ENCODE measurements at places on chromosomes 2 and 18.

DNA sequence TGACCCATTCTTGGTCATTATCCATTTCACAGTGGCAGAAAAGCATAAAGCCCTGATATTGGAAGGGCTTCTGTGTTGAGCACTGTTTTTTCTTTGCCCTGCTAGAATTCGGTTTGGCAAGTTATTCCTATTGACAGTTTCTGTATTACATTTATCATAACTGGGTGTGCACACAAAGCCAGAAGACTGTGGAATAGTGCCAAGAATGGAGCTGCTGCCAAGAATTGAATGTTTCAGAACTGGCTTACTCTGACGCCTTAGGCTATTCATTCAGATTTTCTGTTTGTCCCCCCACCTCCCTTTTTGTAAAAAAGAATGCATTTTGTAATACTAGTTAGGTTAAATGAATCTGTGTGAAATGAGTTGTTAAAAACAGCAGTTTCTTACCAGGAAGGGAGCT, 12.7 kb downstream of the KDM3A start:
- DNase-seq = peak; percentile 57

DNA sequence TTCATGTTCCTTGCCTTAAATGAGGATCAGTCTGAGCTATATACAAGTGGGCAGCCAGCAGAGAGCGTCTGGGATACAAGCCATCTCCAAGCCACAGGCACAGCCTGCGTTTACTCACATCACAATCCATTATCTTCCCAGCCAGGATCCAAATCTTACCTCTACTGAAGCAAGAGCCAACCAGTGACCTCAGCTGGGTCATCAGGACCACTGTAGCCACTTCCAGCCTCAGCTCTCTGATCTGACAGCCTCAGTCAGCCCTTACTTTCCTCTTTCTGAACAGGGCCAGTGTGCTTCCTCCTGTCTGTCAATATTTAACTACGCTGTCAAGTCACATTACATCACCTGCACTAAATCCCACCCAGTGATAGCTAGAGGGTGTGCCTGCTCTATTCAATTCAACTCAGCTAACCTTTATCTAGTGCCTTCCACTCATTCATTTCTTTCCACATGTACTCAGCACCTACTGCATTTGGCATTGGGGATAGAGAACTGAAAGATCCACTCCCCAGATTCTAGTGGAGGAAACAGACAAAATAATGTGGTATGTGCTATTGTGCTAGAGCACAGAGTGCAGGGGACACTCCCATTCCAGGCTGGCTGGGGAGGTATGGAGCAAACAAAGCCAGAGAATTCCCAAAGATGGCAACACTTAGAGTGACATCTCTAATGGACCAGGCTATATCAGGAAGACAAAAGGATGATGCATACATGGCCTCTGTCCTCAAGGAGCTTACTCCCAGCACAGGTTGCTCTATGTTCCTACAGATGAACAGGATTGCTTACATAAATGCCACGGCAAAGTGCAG, 146.5 kb downstream of the NCKAP5 start:
- no peak for DNase-seq

GRCh38 chr18:66193394-66193793, 410.5 kb downstream of the CDH19 start:
- no peak for DNase-seq

GRCh38 chr18:40431071-40431985, 1523.7 kb upstream of the PIK3C3 start:
- DNase-seq = no peak

DNA sequence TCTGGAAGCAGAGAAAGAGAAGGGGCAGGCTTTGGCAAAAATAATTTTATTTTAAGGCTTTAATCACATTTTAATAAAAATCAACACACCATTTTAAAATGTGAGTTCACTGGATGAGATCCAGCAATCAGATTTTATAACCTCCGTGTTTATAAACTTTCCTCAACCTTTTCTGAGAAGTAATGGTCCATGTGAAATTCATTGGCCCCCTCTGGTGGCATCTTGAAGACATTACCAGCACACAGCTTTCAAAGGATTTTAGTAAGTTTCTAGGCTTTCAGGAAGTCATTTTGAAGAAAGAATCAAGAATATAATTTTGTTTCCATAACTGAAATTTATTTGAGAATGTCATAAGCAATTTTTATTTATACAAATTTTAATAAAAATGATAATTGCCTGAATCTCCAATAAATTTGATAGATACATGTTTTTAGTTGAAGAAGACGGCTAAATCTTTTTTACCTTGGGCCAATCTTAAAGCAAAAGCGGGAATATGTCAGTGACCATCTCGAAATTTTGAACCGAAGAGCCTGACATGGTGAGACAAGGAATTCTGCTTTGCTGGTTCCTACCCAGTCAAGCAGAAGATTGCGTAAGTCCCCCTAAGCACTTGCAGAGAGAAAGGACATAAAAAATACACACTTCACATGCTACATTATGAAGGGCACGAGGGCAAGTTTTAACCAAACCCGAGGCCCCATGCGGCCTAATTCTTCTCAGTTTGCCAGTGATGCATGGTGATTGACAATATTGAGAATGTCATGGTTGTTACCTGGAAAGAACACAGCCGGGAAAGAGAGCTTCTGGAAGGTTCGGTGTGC, 128.4 kb upstream of the CBLN2 start:
- DNase-seq = peak; percentile 8

- no peak for DNase-seq
Observed at GRCh38 chr18:59646228-59646962, 50.8 kb downstream of the CCBE1 start.

- DNase-seq = peak; percentile 83
Observed at GRCh38 chr2:42969231-42970150, 177.1 kb upstream of the HAAO start.

- DNase-seq = no peak
Observed at GRCh38 chr18:9787712-9788111, 79.6 kb downstream of the RAB31 start.

- no peak for DNase-seq
Observed at GRCh38 chr18:44798433-44799048, 117.9 kb downstream of the SETBP1 start.

- no peak for DNase-seq
Observed at GRCh38 chr18:8990276-8991031, 112.0 kb upstream of the NDUFV2 start.

- DNase-seq = no peak
Observed at GRCh38 chr18:37741032-37741623, 175.5 kb upstream of the CELF4 start.

DNA sequence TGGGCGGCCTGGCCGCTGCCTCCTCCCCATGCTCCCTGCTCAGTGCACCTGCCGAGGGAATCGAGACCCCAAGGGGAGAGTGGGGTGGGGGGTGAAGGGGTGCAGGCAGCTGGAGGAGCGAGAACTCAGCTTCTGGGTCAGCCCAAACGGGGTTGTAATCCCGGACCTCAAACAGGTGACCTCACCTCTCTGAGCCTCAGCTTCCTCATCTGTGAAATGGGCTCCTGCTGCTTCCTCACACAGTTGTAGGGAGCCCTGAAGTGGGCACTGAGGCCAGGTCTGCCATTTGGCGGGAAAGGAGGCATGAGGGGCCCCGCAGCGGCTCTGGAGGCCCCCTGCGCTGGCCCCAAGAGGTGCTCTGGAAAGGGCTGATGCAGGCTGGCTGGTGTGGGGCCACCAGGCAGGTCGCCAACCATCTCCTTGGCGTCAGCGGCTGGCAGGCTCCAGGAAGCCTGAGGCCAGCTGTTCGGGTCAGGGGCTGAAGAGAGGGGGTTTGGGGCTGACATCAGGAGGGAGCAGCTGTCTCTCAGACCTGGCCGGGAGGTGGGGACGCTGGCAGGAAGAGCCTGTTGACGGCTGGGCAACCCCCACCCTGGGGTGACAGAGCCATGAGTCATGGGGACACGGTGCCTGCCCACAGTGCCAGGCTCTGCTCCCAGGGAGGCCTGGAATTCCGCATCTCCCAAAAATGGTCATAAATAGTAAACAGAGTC, 4.9 kb downstream of the KLHL30 start:
- peak; percentile 28 for DNase-seq

DNA sequence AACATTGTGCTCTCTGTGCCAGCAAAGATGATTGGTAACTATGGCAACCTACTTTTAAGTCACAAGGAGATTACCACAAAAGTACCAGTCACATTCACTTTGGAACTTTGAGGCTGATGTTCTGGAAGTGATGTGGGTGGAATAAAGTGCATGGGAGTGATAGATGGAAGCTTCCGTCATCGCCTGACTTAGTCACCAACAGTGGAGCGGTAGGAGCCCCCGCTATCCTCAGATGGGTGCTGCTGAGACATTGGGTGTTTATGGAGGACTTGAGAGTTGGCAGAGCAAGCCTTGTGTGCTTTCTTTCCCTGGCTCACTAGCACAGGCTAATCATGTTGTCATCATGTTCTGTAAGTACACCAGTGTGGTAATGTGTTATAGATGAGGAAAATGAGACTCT, 4.6 kb downstream of the PPP1R7 start:
- no peak for DNase-seq

- DNase-seq = no peak
Observed at GRCh38 chr2:148875387-148876051, 492 bp downstream of the KIF5C start.

DNA sequence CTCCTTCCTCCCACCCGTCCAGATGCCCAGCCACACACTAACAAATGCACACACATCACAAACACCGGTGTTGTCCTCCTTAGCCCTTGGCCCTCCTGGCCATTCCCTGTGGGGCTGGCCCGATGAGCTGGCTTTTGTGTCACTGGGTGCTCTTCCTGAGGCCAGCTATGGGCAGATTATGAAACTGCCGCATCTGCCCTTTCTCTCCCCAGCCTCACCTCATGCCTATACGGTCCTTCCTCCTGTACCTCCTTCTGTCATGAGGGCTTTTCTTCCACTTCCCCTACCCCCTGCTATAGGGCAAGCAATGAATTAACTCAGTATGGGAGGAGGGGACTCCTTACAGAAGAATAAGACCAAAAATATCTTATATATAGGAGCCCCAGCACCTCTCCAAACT, 10.3 kb upstream of the INO80C start:
- DNase-seq = no peak

DNA sequence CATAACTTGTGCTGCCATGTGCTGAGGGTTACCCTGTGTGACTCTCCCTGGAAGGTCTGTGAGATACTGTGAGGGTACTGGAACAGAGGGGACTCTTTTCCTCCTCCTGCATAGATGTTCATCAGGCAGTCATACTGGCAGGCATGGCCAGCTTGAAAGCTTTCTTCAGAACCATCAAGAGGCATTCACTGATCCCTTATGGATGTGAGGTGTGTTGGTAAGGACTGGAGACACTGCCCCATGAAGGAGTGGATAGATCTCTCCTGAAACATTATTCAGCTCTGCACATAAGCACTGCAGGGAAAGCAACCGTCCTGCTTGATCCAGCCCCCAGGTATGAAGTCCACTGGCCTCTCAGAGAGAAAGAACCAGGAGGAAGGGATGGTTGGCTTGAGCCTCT, 176.6 kb upstream of the ARL4C start:
- DNase-seq = no peak

DNA sequence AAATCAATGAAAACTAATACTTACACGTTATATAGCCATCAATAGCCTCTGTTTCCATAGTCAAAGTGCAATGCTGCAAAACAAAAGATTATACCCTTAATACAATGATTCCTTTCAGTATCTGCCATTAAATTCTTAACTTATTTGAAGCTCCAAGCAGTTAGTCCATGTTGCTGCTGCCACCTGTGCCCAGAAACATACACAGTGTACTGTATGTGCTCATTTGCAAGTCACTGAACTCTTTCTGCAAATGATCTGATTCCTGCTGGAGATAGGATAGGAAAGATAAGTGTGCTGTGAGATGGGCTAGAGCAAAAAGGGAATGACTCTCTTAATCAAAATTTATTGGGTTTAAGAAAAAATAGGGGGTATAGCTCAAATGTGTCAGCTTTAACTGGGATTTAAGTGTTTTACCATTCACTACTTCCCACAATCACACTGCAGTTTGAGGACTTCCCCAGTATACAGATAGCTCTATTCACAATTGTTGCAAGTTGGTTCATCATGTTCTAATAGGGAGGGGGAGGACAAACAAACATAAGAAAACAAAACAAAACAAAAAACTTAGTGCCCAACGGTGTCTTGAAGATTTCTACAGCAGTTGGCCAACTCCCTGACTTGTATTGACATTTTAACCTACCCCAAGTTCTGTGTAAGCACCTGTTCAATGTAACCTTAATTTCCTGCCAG, 2.7 kb downstream of the IKZF2 start:
- DNase-seq = no peak

- DNase-seq = peak; percentile 31
Observed at GRCh38 chr2:9286554-9287399, 80.2 kb downstream of the ASAP2 start.

- DNase-seq = no peak
Observed at GRCh38 chr2:30807249-30807648, at the start of gene CAPN13. TSS of gene CAPN13 (minus strand) at chr2:30807446. CDS start at chr2:30787325, 20,121 bp downstream.

GRCh38 chr2:237012004-237012403, 73.7 kb upstream of the COPS8 start:
- no peak for DNase-seq

DNA sequence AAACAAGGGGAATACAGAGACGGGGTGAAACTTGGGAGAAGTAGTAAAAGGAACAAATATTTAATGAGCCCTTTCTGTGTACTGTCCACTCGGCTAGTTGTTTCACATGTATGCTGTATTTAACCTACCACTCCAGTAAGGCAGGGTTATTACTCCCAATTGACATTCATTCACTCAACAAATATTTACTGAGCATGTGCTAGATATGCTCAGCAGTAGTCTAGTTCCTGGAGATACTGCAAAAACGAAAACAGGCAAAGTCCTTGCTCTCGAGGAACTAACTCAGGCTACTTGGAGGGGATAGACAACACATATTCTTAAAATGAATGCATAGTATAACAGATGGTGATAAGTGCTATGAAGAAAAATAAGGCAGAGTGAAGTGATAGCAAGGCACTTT, 207.3 kb downstream of the SS18 start:
- no peak for DNase-seq

DNA sequence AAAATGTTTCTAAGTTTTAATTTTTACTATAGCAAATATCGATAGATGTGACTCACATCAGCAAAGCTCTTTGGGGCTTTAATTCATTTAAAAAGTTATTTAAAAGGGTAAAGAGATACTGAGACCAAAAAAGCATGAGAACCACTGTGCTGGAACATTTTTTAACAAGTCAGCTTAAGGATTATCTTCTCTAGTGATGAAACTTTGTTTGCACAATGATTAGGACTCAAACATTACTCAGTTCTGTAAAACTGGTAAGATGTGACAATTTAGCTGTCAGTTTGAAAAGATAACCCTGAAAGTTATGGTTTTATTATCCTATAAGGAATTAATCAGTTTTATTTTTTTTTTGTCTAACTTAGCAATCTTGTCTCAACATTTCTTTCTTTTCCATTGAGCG, 301.4 kb downstream of the TSN start:
- DNase-seq = no peak

DNA sequence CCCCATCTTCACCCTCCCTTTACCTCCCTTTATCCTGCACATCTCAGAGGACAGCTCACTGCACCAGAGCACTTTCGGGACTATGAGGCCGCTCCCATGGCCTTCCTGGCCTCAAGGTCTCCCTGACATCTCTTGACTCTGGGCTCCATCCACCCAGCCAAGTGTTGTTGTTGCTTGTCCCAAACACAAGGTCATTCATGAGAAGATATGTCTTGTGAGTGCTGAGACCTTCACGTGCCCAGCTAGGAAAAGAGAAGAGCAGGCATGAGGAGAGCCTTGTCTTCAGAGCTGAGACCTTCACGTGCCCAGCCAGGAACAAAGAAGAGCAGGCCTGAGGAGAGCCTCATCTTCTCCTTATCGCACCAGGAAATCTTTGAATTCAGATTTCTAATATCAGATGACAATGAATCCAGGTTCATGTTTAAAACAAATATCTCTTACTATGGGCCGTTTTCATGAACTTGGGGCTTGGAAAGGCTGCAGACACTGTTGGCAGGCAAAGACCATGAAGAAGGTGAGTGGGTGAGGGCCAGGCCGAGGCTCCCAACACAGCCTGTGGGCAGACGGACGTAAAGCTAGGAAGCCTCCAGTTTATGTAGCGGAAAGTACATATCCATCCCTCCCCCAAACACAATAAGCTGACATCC, 256.1 kb downstream of the NDUFA10 start:
- no peak for DNase-seq

Data from AG09309 (cell line).